Esophagus squamous epithelium (tissue), 5 donors: ENCODE measurements at places on chromosomes 11 and 22.

DNA sequence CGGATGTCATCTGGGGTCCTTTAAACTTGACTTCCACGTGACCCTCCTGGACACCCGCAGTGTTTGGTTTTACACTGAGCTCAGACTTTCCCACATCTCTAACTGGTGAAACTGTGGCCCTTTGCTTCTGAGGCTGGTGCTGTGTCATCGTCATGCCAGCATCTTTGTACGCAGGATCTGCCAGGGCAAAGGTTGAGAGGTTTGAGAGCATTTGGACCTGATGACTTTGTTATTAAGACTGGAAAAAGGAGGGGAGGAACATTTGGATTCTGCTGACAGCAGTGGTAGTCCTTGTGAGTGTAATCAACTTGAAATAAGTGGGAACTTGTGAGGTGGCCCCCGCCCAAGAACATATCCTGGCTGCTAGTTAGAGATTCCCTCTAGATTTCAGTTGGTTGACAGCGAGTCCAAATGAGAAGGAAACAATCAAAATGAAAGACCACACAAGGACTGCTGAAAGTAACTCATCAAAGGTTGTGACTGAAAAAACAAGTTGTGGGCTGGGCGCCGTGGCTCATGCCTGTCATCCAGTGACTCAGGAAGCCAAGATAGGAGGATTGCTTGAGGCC, 102.5 kb downstream of the KIAA1671 start:
- DNase-seq: no peak

- DNase-seq: no peak
Measured at GRCh38 chr22:23279781-23280180, 99.5 kb downstream of the BCR start.

DNA sequence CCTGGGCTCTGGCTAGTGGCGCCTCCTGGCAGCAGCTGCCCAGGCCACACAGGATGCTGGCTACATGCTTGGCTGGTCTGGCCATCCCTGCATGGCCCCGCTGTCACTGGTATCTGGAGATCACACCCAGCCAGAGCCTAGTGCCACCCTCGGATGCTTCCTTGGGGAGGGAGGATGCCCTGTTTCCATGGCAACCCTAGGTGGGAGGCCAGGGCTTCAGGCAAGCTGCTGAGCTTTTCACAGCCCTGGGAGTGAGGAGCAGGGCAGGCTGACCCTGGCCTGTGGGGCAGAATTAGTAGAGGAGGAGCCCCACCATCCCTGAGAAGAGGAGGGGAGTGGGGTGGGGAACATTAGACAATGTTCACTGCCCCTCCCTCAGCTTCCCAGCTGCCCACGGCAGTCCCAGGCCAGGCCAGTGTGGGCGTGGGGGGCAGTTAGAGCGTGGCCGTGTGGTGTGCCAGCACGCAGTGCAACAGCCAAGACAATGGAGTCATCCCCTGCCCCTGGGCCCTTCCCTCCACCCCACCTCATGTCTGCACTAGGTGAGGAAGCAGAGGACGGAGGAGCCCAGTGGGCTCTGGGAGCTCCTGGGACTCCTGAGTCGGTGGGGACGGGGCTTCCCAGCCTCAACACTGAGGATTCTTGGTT, 50.4 kb downstream of the PARVB start:
- no peak for DNase-seq

DNA sequence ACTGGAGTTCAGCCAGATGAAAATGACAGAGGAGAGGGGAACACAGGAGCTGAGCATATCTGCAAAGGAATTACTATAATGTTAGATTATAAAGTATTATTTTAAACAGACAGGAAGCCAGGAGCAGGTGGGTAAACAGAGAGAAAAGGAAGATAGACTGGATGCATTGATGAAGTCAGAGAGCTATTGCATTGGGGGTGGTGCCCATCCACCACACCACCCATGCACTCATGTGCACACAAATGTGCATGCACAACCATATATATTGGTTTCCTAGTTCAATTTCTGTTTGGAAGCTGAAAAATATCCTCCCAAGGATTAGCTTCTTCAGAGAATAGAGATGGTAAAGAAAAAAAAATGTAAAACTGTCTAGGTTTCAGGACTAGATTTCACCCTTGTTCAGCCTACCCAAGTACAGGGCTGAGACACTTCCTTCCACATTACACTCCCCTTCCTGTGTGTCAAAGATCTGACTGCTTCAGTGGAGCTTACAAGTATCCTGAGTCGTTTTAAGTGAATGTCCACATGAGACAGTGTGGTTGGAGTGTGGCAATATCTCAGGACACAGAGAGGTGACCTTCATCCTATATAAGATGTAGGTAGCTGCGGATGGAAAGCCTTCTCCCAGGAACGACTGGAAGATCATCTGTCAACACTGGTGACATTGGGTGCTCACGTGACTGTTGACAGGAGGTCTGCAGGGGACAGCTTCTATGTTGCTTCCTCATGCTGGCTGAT, 12.2 kb upstream of the SMPD1 start:
- no peak for DNase-seq

DNA sequence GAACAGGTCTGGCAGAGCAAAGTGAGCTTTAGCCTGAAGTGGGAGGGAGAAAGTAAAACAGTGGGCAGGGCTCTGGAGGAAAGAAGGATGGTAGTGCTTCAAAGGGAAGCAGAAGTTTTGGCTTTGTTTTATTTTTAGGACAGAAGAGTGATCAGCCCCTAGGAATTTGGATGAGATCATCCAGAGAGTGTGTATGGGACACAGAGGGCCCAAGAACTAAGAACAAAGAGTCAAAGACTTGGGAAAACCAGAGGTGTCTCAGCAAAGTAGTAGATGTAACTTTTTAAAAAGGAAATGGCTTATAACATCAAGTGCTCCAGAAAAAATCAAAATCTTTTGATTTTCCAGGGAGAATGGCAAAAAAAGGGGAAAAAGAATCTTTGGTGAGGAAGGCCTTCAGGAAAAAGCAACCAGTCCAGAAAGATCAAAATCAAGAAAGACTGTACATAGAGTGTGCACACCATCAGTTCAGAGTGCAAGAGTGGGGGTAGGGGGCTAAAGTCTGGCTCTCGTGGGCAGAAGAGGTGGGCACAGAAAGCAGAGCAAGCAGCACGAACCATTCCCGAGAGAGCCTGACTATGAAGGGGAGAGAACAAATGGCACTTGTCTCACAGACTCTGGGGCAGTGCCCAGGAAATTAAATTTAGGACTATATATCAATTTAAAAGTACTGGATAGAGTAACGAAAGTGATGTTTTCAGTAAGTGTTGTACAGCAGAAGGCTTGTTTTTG, 30.0 kb downstream of the MAPK1 start:
- DNase-seq: no peak

DNA sequence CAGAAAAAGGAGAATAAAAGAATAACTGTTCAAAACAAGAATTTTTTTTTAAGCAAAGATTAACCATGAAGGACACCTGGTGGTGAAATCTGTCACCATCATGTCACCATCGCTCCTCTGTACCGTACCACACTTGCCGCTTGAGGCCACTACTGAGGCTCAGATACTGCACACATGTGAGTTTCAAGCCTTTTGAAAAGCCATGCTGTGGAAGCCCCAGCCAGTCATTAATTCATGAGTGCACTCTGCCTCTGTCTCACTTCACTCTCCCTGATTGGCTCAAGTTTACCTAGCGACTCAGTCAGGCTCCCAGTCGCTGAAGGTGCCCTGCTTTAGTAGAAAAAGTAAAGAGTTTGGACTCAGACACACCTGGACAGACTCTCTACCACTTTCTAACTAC, 6.6 kb upstream of the MS4A12 start:
- no peak for DNase-seq

DNA sequence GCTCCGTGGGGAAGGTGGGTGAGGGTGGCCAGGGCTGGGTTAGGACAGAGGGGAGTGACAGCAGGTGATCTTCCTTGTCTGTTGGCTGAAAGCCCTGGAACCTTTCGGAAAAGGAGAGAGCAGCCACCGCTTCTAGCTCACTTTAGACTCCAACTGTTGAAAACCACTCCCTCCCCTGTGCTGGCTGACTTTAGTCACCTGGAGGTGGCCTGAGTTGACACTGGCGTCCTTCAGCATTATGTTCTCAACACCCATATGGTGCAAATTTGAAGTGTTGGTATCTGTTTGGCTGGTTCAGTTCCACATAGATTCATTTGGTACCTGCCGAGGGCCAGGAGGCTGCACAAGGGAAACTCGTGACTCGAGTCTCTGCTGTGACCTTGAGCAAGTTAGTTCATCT, 28.8 kb downstream of the ZC3H7B start:
- DNase-seq: no peak

DNA sequence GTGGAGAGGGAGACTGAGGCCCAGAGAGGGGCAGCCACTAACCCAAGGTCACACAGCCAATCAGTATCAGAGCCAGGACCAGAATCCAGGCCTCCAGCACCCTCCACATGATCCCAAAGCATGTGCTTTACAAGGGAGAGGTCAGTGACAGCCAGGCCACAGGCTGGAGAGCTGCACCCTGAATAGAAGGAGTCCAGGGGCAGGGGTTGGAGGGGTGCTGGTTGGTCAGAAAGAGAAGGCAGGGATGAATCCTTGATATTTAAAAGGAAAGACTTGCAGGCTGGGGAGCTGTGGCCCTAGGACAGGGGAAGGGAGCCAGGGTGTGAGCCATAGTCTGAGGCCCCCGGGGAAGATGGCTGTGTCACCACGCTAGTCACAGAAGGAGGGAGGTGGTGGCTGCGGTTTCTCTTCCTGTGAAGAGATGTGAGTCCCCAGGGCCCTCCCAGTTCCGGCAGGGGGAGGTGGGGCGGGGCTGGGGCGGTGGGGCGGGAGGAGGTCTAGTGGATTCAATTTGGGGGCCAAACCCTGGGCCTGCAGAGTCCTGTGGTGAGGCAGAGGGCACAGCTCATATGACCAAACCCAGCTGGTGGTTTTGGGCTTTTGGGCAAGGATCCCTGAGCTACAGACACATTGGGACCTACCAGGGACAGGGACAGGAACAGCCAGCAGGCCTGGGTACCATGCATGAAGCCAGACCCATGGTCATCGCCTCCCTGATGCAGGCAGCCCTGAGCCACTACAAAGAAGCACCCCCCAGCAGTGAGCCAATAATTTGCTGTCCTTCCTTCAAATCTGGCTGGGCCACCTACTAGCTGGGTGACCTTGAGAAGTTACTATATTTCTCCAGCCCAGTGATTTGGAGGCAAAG, 14.0 kb downstream of the RAC2 start:
- DNase-seq: no peak

DNA sequence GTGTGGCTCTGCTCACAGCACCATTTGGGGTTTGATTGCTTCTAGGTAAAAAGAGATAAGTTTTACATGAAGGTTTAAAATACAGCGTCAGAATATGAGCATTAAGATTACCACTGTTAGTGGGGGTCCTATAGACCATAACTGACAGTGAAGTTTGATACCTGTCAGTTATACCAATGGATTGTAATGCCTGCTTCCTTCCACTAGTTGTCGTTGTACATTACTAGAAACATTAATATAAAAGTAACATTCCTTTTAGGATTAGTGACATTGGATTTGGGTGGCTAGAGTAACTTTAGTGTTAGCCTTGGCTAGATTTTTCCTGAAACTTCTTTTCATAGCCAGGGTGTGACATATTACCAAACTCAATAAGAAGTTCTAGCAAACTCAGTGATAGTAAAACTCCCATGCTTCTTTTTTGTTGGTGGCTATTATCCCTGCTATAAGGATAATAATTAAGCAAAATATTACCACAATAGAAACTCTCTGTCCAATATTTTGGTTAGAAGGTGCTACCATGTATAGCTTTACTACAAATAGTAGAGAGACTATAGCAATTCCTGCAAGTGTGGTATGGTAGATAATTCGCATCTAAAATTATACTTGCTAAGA, 57.1 kb downstream of the FAM181B start:
- DNase-seq: no peak

DNA sequence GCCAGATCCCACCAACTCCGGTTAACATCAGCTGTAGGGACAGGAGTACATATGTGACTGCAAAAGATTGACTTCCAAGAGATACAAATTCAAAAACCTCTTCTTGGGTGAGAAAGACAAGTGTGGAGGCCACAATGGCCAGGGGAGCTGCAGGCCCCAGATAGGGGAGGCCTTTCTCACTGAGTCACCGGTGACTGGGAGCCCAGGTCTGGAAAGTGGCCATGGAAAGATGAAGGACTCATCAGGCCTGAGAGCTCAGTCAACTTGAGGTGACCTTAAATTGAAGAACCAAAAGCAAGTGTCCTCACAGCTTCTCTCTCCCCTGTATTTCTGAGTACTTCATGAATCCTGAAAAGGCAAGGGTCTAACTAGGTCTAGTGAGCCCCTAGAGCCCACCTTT, 90.4 kb upstream of the CLPB start:
- DNase-seq: no peak

GRCh38 chr11:110128161-110128560, 35.0 kb downstream of the ZC3H12C start:
- DNase-seq: no peak

GRCh38 chr11:40215556-40215955, 1243.9 kb downstream of the LRRC4C start:
- DNase-seq: no peak

GRCh38 chr11:26191193-26191592, 140.7 kb upstream of the ANO3 start:
- DNase-seq: no peak

DNA sequence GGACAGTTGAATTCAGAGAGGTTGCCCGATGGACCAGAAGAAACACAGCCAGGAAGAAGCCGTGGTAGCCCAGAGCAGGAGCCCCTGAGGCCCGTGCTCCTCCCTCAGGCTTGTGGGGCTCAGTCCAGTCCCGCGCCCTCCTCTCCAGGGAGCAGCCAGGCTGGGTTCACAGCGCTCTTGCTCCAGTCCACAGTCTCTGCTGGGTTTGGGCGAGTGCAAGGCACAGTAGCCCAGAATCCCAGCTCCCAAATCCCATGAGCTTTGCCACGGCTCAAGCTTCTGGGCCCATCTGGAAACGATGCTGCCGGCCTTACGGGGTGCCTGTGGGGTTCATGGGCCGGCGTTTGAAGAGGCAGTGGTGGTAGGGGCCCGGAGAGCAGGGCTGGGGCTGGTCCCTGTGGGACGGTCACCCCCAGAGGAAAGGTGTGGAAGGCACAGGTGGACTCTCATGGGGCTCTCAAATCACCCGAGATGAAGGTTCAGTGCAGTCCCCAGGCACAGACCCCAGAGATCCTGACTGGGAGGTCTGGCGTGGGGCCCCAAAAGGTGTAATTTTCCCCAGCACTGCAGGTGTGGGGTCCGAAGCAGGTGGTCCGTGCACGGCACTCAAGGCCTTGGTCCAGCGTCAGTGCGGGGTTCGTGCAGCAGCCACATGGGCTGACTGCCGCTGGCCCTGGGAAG, 30.6 kb upstream of the ATXN10 start:
- no peak for DNase-seq

DNA sequence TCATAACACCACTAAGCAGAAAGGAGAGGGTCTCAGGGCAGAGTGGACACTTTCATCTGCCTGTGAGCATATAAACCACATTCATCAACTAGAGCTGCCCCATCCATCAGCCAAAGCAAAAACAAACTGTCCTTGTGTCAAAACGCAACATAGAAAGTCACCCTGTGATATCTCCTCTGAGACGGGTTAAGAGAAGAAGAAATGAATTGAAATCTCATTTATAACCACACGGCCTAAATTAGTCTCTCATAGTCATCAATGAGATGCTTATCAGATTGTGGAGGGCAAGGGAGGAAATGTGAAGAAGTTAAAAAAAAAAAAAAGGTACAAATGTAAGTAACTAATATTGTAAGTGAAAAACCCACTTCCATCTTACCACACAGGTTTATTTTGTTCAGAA, 75.7 kb downstream of the SIK3 start:
- DNase-seq: no peak
